ENCODE measurements at places on chromosomes 1 and 21. TPM values are rescaled to one million over a fixed set of nuclear protein-coding genes. Genes with fewer than 3 reads are reported as not detected.

GRCh38 chr1:22753481-22753971, 42.9 kb downstream of the EPHB2 start:
- no peak for DNase-seq

GRCh38 chr1:206933333-206933945, 11.7 kb upstream of the FCMR start:
- no peak for DNase-seq

GRCh38 chr1:66954208-66954607, 29.4 kb downstream of the MIER1 start:
- no peak for DNase-seq

DNA sequence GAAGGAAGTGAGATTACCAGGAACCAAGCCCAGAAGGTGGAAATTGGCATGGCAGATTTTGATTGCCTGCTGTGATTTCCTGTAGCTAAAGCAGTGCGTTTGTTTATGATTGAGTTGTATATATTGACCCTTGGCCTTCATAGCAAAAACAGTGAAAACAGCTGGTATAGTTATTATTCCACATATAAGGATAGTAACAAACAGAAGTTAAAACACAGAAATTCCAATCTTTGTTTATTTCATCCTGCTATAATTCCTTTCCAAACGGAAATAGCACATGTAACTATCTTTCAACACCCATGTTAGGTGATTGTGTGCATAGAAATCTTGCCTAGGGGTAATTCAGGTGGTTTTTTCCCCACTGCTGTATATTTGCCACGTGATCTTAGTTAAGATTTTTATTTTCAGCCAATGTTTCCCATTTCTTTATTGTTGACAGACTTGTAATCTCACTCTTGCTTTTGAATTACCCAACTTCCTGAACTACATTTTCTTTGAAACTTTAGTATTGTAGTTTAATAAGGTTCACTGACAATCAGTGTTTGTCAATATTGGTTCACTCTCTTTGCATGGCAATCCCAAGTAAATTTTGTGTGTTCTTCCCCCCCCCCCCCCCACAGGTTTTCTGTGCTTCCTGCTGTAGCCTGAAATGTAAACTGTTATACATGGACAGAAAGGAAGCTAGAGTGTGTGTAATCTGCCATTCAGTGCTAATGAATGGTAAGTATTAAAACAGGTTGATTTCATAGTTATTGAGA, 102.7 kb downstream of the CC2D1B start:
- DNase-seq: no peak

- no peak for DNase-seq
Measured at GRCh38 chr1:70760154-70760553, 287.5 kb downstream of the PTGER3 start.

DNA sequence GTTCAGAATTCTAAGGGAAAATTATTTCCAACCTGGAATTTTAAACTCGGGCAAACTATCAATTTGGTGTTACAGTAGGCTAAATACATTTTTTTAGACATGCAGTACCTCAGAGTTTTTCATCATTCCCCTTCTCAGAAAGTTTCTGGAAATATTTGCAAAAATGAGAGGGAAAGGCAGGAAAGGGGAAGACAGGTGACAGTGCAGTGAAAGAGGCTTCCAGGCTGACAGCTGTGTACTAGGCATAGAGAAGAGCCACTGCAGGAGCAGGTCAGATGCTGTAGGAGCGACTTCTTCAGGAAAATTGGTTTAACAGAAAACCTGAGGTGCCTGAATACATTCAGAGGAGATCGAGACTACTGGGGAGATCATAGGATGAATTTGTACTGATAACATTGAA, 19.9 kb downstream of the CERS2 start:
- DNase-seq: no peak

DNA sequence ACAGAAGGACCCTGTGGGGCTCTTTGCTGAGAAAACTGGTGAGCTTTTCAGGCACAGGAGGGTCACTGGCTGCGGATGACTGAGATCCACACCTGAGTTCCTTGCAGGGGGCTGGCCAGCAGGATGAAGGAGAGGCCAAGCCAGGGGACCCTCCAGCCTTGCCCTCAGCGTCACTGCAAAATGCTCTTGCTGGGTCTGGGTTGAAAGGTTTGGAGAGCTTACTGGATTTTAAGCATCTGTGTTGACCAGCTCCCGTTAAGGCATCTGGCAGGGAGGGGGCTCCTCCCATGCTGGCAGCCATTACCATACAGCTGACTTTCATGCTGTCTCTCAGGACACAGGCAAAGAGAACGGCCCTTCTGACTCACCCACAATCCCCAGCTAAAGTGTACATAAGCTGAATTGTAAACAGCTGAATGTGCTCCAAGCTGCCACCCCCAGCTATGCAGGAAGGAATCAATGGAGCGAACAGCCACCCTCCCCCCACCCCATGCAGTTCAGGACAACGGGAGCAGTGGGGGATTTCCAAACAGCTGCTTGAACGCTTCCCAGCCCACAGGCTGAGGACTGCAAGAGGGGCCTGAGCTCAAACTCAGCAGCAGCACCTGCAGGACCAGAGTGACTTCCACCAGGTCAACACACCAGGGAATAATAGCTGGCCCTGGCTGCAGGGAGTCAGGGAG, 21.3 kb upstream of the A3GALT2 start:
- peak; percentile 88 for DNase-seq

DNA sequence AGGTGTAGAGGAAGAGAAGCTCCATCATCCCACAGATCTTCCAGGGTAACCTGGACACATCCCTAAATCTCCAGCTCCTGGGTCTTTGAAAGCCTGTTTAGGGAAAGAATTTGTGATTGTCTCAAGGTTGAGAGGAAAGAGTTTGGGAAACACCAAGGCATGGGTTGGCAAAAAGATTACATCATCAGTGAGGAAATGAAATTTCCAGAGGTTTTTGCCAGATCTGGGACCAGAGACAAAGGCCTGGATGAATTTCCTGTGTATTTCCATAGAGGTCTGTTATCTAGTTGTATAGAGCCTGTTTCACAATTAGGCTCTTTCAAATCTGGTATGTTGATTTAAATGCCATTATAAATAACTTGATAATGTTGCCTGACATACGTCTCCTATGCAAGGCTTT, 82.3 kb downstream of the GPR89B start:
- DNase-seq: no peak

DNA sequence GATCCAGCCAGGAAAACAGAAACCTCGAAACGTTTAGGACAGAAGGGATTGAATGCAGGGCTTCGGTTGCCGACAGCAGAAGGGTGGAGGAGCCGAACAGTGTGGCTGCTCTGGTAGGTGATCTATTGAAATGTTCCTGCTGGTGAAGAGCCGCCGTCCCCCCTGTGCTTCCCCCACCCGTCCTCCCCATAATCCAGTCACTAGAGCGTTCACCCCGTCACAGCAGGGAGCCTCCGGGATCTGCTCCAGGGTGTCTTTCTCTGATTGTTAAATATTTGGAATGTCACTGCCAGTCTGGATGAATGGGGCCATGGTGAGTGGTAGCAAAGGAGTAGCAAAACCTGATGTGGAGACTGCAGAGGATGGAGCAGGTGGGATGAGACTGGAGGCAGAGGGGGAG, 255.1 kb upstream of the CSF3R start:
- DNase-seq: no peak

DNA sequence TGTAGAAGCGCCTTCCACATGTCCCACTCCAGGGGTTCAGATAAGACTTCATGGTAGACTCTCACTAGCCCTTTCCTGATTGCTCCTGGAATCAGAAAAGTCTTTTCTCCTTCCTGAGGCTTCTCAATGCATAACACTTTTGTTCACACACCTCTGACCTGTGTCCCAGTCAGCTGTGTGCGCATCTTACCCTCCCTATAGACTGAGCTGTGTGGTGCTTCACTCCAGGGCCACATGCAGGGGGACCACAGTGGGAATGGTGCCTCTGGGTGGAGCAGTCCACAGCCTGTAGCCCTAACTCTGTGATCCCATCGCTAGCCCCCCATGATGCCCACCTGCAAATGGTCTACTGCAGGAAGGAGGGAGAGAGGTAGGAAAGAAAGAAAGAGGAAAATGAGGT, 84.0 kb upstream of the TLR5 start:
- peak; percentile 20 for DNase-seq

- DNase-seq: no peak
Measured at GRCh38 chr1:198499588-198499987, 40.9 kb downstream of the ATP6V1G3 start.

GRCh38 chr1:209527372-209527771, 56.1 kb upstream of the CAMK1G start:
- no peak for DNase-seq

- no peak for DNase-seq
Measured at GRCh38 chr1:234515821-234516241, 36.9 kb upstream of the TARBP1 start.

DNA sequence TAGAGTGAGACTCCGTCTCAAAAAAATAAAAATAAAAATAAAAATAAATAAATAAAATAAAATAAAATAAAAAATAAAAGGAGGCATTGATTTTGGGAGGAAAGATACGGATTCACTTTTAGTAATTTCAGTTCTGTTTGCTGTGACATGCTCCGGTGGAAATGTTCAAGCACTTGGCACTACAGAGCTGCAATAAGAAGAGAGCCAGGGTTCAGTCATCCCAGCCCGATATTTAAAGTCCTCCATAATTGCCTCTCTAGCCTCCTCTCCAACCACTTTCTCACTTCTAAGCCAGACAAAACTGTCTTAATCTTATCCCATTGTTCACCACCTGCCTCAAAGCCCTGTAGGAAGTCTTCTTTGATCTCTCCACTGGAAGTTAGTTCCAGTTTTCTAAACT, 55.0 kb upstream of the MACF1 start:
- DNase-seq: no peak

DNA sequence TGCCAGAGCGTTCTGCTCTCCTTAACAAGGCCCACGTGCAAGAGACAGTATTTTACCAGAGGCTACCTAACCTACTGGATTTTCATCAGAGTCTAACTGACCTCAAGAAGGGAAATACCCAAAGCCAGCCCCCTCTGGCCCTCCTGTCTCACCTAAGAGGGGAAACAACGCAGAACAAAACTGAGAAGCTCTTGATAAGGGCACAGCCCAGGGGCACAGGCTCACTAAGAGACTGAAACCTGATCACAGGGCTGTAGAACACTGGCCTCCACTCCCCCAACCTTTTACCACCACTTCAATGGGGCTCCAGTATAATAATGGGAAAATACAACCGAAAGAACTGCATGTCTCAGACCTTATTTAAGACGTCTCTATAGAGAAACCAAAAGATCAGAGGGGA, 449.5 kb upstream of the CAMK1G start:
- DNase-seq: no peak

GRCh38 chr1:119531606-119532323, 24.8 kb downstream of the HSD3B1 start:
- DNase-seq: no peak

DNA sequence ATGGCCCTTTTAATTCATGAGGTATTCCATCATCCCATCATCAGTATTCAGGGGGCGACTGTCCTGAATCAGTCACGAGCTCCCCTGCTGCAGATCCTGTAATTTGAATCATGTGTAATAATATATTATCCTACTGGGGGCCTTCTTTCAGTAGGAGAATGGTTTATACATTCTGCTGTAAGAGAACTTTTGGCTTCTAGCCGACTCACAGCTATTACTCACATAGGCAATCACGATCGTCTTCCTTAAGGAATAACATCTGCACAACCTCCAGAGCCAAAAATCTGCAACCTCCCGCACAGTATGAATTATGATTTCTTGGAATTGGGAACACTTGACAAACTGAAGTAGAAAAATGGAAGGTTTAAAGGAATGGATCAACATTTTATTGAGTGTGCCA, 343.0 kb downstream of the USP25 start:
- DNase-seq: no peak

TGFBR3 gene
- total RNA-seq: 91.3 TPM

VANGL2 gene
- 33.9 TPM for total RNA-seq

RBM11 gene
- total RNA-seq: 2.9 TPM

MSH4 gene
- not detected for total RNA-seq

AIRE gene
- not detected for total RNA-seq

RXFP4 gene
- not detected for total RNA-seq

SLC25A33 gene
- total RNA-seq: 6.4 TPM

All from suprapubic skin (tissue), 4 donors.